ENCODE measurements at places on chromosomes 7 and 10. TPM values are rescaled to one million over a fixed set of nuclear protein-coding genes. Genes with fewer than 3 reads are reported as not detected.

GRCh38 chr7:29030781-29031275 is 72.7 kb upstream of the TRIL start:
- no peak overlapping the region for H3K27ac ChIP-seq
- H3K4me3 ChIP-seq = no peak overlapping the region
- H3K27me3 ChIP-seq = no peaks in the 10 kb centered on the region
- H3K4me1 ChIP-seq = no peaks in the 10 kb centered on the region
- H3K36me3 ChIP-seq = no peaks in the 10 kb centered on the region

DNA sequence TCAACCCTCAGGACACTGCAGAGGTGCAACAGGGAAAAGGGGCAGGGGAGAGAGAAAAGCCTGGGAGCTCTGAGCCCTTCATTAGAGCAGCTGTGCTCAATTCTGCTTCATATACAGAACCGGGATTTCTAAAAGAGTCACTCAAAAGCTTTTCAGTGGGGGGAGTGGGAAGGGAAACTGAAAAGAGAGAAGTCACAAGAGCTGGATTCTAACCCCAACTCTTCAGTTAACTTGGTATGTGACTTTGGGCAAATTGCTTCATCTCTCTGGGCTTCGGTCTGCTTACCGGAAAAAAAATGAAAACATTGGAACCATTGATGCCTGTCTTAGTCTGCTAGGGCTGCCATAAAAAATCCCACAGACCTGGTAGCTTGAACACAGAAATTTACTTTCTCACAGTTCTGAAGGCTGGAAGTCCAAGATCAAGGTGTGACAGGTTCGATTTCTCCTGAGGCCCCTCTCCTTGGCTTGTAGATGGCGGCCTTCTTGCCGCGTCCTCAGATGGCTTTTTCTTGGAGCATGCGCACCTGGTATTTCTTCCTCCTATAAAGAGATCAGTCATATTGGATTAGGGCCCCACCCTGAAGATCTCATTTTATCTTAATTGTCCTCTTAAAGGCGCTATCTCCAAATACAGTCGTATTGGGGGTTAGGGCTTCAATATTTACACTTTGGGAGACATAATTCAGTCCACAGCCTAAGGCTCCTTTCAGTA is 118.3 kb upstream of the KMT2E start:
- no peak overlapping the region for H3K4me3 ChIP-seq
- no peaks in the 10 kb centered on the region for H3K4me1 ChIP-seq
- no peaks in the 10 kb centered on the region for H3K27me3 ChIP-seq
- no peak overlapping the region for H3K27ac ChIP-seq
- no peaks in the 10 kb centered on the region for H3K36me3 ChIP-seq
- no peak for DNase-seq

GRCh38 chr7:36692456-36692855 is 31.8 kb downstream of the AOAH start:
- no peaks in the 10 kb centered on the region for H3K4me1 ChIP-seq
- H3K4me3 ChIP-seq = no peak overlapping the region
- no peaks in the 10 kb centered on the region for H3K36me3 ChIP-seq

Gene SYNPO2L
- 0.02 TPM for polyA plus RNA-seq

GRCh38 chr7:80207501-80207900 is 72.9 kb downstream of the GNAI1 start:
- no peaks in the 10 kb centered on the region for H3K36me3 ChIP-seq
- H3K27me3 ChIP-seq = no peaks in the 10 kb centered on the region
- no peak overlapping the region for H3K4me3 ChIP-seq
- peaks cover 5% of the 10 kb centered on the region for H3K4me1 ChIP-seq

Gene PRXL2A
- 18.6 TPM for polyA plus RNA-seq

Gene ERVW-1
- not detected for polyA plus RNA-seq
